ENCODE measurements at places on chromosomes 12 and 14.

DNA sequence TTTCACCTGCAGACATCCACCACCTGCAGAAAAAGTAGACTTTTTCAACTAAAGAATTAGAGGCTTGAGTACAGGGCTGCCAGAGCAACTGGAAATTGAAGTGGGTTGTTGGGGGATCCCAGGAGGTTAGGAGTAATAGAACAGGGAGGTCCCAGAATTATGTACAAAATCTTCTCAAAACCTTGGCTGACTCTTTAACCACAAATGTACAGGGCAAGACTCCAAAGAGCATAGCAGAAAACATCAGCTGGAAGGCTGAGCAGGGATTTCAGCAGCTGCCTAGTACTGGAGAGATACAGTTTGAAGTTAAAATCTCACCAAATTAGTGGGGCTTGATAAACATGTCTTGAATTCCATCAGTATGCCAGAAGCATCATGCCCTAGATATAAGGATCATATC lies 191.6 kb downstream of the CRADD start:
- DNase-seq = peak; percentile 43

DNA sequence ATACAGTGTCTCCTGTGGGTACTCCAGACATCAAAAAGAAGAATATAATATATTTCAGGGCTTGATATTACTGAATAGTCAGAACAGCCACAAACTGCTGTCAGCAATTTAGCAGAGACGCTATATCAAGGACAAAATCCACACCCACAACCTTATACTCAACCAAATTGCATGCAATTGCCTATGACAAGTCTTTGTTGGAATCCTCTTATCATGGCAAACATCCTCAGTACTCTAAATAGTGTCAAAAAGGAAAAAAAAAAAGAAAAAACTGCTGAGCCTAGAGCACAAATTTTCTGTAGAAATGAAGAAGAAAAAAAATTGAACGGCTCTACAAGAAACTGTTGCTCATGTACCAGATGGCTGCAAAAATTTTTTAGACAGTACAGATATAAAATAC lies 485.7 kb downstream of the TMTC2 start:
- DNase-seq = no peak

- no peak for DNase-seq
Measured at GRCh38 chr14:91061056-91061887, 831 bp upstream of the RPS6KA5 start.

GRCh38 chr12:51759175-51759574 lies 89.3 kb downstream of the FIGNL2 start:
- no peak for DNase-seq

- DNase-seq = no peak
Measured at GRCh38 chr14:102462391-102462790, 47.2 kb downstream of the ANKRD9 start.

- no peak for DNase-seq
Measured at GRCh38 chr14:39319381-39319780, 85.7 kb downstream of the MIA2 start.

DNA sequence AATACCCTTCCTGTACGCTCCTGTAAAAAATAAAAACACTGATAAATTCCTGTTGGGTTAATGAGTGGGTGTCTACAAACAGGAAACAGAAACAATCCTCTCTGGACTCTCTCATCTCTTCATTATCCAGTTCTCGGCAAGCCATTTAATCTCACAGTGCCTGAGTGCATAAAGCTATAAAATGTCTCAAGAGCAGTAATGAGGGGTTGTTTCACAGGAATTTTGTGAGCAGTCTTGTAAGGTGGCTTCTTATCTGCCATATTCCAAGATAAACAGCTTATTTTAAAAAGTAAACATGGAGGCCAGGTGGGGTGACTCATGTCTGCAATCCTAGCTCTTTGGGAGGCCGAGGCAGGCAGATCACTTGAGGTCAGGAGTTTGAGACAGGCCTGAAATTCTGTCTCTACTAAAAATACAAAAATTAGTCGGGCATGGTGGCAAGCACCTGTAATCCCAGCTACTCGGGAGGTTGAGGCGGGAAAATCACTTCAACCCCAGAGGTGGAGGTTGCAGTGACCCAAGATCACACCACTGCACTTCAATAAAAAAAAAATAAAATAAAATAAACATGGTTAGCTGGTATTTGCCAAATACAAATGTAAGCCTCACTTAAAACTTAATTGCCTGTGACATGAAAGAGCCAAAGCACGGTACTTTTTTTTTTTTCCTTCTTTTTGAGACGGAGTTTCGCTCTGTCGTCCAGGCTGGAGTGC lies 54.0 kb downstream of the CLIP1 start:
- no peak for DNase-seq

DNA sequence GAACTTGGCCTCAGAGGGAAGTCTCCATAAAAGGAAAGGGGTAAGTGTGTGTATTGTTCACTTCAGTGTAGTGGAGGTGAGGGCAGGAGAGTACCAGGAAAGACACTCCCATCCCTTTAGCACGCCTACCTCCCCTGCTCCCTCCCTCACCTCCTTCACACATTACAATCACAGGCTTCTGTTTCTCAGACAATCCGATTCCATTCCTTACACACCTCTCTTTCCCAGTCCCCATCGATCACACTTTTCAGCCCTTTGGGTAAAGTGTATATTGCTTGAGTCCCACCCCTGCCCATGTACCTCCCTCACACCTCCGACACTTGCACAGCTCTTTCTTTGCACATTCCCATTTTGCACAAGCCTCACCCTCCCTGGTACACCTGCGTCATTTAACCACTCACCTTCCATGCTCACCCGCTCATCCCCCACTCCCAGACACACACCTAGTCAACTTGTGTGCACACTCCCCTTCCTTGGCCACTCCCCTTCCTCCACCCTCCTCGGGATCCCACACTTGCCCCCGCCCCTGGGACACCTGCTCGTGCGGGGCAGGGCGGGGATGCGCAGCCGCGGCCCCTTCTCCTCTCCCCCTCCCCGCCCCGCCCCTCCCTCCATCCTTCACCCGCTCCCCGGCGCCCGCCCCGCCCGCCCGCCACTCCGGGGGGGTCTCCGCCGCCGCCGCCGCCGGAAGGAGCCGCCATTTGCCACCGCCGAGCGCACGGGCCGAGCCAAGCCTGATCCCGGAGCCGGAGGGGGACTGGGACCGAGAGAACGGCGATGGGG lies at the start of gene MARCHF9:
TSS of gene MARCHF9 (plus strand) at position 693 of the 783 bp plus-strand sequence. CDS start 426 bp downstream, outside the sequence.
- peak; percentile 66 for DNase-seq

DNA sequence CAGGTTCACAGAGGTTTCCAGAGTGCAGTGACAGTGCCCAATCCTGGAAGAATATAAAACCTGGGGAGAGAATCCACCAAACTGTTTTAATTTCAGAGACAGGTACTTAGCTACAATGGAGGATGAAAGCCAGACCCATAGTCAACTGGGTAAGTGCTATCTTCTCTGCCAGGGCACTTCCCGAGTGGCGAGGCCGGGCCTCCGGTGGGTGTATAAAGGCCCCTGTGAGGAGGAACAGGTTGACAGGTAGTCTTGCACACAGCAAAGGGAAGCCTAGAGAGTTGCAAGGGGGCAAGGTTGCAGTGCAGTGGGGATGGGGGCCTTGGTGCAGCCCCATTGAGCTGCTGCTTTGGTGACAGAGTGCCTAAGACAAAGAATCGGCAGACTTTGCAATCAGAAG lies 130.7 kb downstream of the SLC38A6 start:
- no peak for DNase-seq

- DNase-seq = no peak
Measured at GRCh38 chr14:100715332-100715731, 11.4 kb upstream of the DLK1 start.

- DNase-seq = no peak
Measured at GRCh38 chr14:63542231-63542999, 762 bp downstream of the PPP2R5E start.

DNA sequence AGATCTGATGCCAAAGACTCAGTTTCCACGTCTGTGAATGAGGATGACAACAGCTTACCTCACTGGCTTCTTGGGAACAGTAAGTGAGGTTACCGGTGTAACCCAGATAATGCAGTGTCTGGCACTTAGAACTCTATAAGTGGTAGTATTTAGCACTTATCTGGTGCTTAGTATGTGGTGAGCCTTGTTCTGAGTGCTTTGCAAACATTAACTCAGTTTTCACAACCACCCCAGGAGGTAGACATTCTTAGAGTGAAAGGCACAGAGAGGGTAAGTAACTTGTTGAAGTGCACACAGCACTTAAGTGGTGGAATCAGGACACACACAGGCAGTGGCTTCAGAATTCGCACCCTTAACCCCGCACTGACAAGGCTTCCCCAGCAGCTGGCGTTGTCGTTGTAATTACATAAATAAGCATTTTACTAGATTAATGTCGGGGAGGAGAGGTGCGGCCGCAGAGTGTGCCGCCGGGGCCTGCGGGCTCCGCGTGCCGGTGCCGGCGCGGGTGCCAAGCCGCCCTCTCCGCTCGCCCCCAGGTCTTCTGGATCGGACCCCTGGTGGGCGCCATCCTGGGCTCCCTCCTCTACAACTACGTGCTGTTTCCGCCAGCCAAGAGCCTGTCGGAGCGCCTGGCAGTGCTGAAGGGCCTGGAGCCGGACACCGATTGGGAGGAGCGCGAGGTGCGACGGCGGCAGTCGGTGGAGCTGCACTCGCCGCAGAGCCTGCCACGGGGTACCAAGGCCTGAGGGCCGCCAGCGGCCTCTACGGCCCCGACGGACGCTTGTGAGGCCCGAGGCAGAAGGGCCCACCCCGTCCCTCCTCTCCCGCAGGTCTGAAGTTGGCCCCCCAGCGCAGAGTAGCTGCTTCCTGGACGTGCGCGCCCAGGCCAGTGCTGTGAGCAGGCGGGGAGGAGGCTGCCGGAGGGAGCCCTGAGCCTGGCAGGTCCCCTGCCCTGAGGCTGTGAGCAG lies 4.6 kb downstream of the AQP2 start:
- no peak for DNase-seq

DNA sequence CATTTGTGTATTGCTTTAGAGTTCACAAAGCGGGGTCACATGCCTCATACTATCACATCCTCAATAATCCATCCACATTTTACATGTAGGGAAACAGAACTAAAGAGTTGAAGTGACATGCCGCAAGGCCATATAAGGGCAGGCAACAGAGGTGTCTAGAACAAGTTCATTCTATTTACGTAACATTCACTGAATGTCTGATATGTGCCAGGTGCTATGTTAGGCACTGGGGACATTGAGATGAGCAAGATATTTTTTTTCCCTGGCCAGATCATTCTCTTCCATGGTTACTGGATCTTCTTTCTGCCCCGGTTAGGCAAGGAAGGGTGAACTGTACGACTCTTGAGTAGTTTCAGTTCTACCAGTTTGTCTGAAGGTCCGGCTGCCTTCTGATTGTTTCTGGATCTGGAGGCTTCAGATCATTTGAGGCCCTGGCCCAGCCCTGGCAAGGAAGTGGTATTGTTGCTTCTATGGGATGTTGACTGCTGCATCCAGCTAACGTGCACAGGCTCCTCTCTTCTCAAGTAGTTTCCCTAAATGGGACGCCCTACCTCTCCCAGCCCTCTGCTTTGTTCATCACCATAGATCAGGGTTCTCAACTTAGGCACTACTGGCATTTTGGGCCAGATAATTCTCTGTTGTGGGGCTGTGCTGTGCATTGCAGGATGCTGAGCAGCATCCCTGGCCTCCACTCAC lies 12.1 kb downstream of the GPATCH2L start:
- DNase-seq = no peak

DNA sequence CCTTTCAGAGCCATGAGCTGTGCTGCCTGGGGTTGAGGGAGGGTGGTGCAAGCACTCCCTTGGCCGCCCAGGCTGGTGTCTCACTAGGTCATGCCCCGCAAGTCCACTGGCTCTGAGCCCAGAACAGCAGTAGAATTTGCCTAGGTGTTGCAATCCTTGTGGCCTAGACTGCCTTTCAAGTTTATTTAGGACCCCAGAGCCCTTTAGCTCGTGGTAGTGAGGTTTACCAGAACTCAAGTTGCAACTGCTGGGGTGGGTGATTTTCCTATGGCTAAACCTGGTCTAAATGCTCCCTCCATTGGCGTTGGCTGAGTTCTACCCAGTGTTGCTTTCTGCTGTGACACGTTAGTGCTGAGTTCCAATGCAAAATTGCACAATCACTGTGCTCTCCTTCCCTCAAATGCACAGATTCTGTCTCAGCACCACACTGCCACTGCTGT lies 287.2 kb downstream of the BCAT1 start:
- DNase-seq = peak; percentile 24

GRCh38 chr12:93740751-93741150 lies 63.6 kb downstream of the CRADD start:
- DNase-seq = no peak

DNA sequence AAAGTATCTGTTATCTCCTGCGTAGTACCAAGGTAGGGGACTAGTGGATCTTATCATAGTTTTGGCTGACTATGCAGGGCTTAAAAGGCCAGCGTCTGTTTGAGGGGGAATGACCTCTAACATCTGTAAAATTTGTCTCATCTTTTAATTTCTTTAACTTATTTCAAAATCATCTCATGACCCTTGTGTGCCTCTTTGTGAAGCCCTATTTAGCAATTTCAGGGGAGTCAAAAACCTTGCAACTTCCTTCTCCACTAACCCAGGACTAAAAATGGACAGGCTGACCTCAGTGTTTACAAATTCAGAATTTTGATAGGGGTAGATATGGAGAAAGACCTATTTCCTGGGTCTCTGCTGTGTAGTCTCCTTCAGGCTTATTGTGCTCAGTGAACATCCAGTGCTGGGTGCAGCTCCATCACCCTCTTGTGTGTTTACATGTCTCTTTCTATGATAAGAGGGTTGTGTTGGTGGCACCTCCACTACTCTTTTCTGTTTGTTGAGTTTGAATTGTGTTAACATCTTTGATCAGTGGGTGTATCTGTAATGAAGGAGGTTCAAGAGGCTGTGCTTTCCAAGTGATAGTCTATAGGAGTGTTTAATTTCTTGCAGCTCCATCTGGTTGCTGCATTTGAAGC lies 14.3 kb downstream of the NECAP1 start:
- no peak for DNase-seq

- DNase-seq = no peak
Measured at GRCh38 chr14:67232066-67232465, 9.2 kb upstream of the PALS1 start.

GRCh38 chr12:123063535-123063934 lies 83.1 kb downstream of the ARL6IP4 start:
- DNase-seq = no peak

- no peak for DNase-seq
Measured at GRCh38 chr14:49623387-49623786, 2.8 kb downstream of the MGAT2 start.

Data from femur (tissue), 1 donor.